Parietal lobe (tissue), 2 donors: ENCODE measurements at places on chromosomes 5 and 9. TPM values are rescaled to one million over a fixed set of nuclear protein-coding genes. Genes with fewer than 3 reads are reported as not detected.

The ZNG1C gene
- 68.9 TPM for total RNA-seq

The GMCL2 gene
- total RNA-seq = not detected

The KIF20A gene
- total RNA-seq = 6.3 TPM

The LOX gene
- 7.2 TPM for total RNA-seq

The GABRP gene
- total RNA-seq = not detected

The CSF1R gene
- total RNA-seq = 8.8 TPM

The ATP10B gene
- total RNA-seq = 7.2 TPM

The SMIM32 gene
- 0.63 TPM for total RNA-seq

The C5orf58 gene
- total RNA-seq = not detected

The PCDHGA4 gene
- total RNA-seq = 21.6 TPM

The TTLL11 gene
- 30.0 TPM for total RNA-seq

The DIMT1 gene
- total RNA-seq = 17.8 TPM

The ZNF883 gene
- total RNA-seq = 75.4 TPM

The CYLC2 gene
- not detected for total RNA-seq

The POU5F2 gene
- total RNA-seq = 17.2 TPM

The MPDZ gene
- total RNA-seq = 70.4 TPM
